ENCODE measurements at places on chromosomes 6 and 20. TPM values are rescaled to one million over a fixed set of nuclear protein-coding genes. Genes with fewer than 3 reads are reported as not detected.

SAMD5 gene
- 2.0 TPM for total RNA-seq

PHACTR3 gene
- total RNA-seq: 0.50 TPM

TUBB1 gene
- total RNA-seq: 0.18 TPM

DEFB132 gene
- total RNA-seq: not detected

GPLD1 gene
- total RNA-seq: 1.7 TPM

TBXT gene
- total RNA-seq: not detected

SAMD3 gene
- total RNA-seq: not detected
